ENCODE measurements at places on chromosomes 2 and 18.

GRCh38 chr2:150911766-150912280, 349.8 kb downstream of the RBM43 start:
- no peak for DNase-seq

DNA sequence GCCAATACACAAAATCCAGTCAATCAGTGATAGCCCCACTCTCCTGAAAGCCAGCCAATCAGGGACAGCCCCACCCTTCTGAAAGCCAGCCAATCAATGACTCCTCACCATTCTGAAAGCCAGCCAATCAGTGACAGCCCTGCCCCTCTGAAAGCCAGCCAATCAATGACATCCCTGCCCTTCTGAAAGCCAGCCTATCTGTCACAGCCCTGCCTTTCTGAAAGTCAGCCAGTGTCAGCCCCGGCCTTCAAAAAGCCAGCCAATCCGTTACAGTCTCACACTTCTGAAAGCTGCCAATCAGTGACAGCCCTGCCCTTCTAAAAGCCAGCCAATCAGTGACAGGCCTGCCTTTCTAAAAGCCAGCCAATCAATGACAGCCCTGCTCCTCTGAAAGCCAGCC, 95.9 kb upstream of the HDAC4 start:
- no peak for DNase-seq

DNA sequence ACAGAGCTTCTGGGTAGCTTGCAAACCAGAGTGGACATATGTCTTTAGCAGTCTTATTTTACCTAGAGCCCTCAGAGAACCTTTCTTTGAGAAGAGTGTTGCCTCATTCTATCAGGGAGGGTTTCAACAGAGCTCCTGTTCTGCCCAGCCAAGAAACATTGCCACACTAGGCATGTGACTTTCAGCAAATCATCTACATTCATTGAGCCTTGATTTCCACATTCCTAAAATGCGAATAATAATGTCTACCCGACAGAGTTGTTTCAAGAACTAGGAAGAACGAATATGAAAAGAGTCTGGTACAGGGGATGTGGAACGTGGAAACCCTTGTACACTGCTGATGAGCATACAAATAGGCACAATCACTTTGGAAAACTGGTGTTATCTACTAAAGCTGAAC, 7.8 kb upstream of the PRKAG3 start:
- DNase-seq = no peak

DNA sequence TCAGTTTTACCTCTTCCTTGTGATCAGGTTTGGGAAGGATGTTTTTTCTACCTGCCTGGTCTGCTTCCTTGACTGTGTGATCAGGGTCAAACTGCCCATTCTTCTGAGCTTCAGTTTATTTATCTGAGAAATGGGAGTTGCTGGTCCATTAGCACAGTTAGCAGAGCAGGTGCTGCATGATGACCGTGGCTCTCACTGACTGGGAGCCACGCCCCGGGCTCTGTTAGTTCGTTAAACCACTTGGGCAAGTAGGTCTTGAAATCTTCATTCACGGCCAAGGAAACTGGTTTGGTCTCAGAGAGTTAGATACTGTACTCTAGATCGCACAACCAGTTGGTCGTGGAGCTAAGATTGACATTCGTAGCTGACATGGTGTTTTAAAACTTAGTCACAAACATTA, 41.7 kb downstream of the INPP5D start:
- no peak for DNase-seq

DNA sequence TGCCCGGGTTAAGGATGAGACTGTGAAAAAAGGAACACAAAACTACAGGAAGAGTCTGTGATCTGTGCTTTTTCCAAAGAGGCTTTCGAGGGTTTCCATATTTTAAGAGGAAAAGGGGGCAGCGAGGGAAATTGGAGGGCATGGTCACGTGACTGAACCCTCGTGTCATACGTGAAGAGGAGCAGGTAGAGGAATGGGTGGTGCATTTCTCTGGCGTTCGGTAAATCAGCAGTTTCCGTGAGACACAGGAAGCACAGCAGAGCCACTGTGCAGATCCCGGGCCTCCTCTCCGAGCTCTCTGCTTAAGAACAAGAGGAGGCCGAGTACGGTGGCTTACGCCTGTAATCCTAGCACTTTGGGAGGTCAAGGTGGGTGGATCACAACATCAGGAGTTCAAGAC, 219.7 kb downstream of the NDUFA10 start:
- DNase-seq = no peak

DNA sequence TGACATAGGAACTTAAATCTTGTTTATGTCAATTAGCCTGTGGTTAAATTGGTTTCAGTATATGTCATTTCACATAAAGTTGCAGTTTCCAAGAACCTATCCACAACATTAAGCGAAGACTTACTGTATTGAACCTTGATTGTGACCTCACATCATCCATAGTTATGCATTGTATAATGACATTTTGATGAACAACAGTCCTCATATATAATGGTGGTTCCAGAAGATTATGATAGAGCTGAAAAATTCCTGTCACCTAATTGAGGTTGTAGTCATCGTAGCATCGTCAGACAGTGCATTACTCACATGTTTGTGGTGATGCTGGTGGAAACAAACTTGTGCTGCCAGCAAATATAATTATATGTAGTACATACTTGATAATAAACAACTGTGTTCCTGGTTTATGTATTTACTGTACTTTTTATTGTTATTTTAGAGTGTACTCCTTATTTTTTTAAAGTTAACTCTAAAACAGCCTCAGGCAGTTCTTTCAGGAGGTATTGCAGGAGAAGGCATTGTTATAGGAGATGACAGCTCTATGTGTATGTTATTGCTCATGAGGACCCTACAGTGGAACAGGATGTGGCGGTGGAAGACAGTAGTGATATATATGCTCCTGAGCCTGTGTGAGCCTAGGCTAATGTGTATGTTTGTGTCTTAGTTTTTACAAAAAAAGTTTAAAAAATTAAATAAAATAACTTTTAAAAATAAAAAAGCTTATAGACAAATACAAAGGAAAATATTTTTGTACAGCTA, 56.6 kb downstream of the UBE2E3 start:
- no peak for DNase-seq

DNA sequence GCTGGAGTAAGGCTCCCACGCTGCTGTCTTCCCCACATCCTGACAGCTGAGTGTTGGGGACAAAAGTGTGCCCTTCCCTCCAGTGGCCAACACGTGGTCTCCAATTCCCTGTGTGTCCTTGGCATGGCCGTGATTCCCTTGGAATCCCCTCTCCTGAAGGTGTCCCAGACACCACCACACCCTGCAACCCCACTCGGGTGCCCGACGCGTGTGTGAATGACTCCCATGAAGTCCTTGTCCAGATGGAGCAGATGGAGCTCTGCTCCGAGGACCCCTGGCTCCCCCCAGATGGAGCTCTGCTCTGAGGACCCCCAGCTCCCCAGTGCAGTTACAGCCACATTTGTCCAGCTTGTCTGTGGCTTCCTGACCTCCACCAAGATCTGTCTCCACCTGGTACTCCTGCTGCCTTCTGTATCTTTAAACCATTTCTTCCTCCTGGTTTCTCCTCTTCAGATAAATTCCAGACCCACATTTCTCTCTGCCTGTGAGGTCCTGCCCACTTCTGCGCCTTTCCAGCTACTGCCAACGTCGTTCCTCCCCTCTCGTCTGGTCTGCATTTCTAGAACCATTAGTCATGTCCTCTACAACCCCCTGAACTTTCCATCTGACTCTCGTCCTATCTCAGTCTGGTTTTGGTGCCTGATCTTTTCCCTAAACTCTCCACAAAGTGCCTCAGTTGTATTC, 86.8 kb upstream of the PXDN start:
- no peak for DNase-seq

- no peak for DNase-seq
These were observed 4.9 kb upstream of the DRC1 start for GRCh38 chr2:26396734-26397298.

- DNase-seq = no peak
These were observed 1111.9 kb upstream of the GYPC start for GRCh38 chr2:125543968-125544514.

DNA sequence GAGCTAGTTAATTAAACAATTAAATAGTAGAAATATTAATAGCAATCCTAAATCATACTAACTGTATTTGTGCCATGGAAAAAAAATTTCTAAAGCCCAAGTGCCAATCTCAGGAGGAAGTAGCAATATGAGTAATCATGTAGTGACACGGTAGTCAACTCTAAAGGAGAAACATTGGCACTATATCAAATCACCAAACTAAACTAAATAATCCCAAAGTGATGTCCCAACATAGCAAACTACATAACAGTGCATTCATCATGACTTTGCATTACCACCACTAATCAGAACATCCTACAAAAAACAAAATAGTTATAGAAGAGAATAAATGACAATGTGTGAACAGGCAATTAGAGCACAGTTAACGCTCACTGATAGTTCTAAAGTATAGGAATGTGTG, 195.1 kb downstream of the EXOC6B start:
- no peak for DNase-seq

GRCh38 chr2:8682719-8683667, 1.1 kb downstream of the ID2 start:
- DNase-seq = no peak

- DNase-seq = no peak
These were observed 97.2 kb upstream of the DSEL start for GRCh38 chr18:67613731-67614130.
